NCI-H1436 (cell line): ENCODE measurements at places on chromosomes 3 and 15.

GRCh38 chr15:69871511-69872134 lies 226.1 kb downstream of the TLE3 start:
- DNase-seq, result no peak

- DNase-seq, result no peak
Measured at GRCh38 chr3:48142316-48142870, 45.8 kb downstream of the CDC25A start.

DNA sequence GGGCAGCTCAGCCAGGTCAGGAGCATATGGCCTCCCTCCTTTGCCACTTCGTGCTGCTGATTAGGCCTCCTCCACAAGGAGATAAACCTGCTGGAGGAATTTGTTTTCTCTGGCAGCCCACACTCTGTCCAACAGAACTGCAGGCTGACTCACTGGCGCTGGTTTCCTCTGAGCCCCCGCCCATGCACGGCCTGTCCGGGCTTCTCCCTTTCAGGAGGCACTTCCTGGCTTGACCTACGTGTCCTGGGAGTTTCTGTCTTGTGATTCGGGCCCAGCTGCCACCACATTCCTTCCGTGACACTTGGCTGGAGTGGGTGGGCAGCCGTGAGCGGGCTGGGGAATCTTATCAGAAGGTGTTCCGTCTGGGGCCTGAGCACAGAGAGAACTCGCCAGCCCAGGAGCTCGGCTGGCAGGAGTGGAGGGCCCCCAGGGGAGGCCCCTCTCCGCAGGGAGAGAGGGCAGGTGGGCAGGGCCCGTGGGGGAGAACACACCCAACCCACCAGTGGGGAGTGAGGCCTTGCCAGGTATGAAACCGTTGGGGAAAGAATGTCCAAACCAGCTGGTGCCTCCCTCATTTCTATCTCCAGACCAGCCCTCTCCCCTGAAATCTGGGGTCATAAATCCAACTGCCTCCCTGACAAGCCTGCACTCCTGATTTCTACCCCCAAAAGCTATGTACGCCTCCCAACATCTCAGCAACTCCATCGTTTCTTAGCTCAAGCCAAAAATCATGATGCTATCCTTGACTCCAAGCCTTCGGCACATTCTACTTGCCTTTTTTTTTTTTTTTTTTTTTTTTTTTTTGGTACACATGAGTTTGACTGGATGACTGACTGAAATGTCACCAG lies 110.6 kb upstream of the MEF2A start:
- no peak for DNase-seq

DNA sequence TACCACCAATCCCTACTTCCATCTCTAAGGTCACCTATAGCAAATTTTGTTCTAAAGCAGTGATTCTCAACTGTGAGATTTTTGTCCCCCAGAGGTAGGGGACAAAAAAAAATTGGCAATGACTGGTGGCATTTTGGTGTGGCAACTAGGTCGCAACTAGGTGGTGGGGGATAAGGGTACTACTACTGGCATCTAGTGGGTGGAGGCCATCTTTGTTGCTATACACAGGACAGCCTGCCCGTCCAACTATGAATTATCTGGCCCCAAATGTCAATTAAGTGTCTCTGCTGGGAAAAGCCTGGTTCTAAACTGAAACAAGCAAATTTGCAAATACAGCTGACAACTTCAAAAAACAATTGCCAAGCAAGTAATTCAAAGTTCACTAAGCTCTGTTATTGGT lies 1.4 kb downstream of the MTMR10 start:
- no peak for DNase-seq

DNA sequence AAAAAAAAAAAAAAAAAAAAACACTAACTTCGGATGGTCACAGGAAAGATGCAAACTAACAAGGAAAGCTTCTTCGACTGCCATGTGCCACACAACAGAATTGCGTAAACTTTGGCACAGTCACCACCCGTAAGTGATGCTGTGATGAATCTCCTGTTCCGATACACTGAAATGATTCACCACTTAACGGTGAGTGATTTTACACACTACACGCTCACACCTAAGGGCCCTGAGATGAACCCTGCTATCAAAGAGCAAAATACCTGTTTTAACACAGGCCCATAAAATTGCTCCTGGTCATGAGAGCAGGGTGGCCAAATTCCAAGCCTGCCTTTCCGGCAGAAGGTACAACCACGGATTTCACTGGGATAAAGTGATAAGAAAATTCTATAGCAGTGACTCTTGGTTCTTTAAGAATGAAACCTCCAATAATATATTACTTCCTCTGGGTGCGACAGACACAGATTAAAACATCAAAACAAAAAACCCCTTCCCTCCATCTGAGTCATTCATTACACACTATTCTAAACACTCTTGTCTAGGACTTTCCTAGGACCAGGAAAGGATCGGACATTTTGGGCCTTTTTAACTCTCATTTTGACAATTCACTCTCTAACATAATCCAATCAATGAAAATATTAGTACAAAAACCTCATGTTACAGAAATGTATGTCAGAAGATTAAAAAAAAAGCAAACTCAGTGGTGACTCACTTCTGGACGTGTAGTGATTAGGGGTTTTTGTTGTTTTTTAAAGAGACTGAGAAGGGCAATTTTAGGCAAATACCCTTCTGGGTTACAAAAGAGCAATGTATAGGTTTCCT lies 28.3 kb downstream of the LRIG1 start:
- DNase-seq, result no peak

DNA sequence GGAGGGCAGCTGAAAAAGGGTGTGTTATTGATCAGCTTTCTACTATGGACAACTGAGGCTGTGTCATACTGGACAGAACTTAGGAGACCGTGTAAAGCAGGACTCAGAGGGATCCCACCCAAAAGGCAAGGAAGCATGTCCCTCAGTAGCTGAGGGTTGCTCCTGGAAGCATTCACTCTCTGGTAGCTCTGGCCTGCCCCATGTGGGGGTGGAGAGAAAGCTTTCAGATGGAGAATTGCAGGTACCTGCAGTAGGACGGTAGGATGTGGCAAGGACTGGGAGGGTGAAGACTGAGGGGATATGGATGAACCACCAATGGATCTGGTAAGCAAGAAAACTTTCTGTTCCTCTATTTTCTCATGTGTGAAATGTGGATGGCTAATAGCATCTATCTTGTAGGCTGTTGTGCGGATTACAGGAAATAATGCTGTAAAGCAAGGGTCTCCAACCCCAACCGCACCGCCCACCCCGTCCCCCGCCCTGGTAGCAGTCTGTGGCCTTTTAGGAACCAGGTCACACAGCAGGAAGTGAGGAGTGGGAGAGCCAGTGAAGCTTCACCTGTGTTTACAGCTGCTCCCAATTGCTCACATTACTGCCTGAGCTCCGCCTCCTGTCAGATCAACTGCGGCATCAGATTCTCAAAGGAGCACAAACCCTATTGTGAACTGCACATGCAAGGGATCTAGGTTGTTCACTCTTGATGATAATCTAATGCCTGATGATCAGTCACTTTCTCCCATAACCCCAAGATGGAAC lies 157.7 kb upstream of the PROK2 start:
- no peak for DNase-seq

GRCh38 chr3:49618412-49618811 lies 55.7 kb upstream of the APEH start:
- DNase-seq, result no peak

GRCh38 chr3:131795390-131796090 lies 239.3 kb downstream of the CPNE4 start:
- peak; percentile 60 for DNase-seq

DNA sequence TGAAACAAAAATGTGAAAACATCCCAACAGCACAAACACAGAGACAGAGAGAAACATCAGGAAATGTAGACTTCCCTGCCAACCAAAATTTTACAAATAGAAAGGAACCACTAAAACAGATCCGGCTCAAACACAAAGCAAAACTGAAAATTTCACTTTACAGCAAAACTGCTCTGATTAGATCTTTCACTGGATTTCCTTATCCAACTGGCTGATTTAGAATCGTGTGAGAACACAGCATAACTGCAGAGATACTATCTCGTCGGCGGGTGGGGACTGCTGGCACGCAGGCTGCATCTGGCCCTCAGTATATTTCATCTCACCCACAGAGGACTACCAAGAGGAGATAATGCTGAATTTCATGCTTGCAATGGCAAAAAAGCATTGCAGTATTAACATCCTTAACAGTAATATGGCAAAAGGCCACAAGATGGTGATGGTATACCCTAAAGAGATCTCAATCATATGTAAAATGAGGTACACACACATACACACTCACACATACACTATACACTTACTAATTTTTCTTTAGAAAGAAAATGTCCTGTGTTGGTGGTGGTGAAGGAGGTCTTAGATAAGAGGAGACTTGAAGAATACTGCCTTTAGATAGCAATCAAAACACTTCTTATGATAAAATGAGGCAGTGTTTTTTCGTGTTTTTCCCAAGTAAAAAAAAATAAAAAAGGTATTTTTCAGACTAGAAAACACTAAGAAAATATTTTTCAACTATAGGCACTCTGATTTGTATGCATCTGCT lies 10.6 kb upstream of the LEO1 start:
- peak; percentile 13 for DNase-seq

DNA sequence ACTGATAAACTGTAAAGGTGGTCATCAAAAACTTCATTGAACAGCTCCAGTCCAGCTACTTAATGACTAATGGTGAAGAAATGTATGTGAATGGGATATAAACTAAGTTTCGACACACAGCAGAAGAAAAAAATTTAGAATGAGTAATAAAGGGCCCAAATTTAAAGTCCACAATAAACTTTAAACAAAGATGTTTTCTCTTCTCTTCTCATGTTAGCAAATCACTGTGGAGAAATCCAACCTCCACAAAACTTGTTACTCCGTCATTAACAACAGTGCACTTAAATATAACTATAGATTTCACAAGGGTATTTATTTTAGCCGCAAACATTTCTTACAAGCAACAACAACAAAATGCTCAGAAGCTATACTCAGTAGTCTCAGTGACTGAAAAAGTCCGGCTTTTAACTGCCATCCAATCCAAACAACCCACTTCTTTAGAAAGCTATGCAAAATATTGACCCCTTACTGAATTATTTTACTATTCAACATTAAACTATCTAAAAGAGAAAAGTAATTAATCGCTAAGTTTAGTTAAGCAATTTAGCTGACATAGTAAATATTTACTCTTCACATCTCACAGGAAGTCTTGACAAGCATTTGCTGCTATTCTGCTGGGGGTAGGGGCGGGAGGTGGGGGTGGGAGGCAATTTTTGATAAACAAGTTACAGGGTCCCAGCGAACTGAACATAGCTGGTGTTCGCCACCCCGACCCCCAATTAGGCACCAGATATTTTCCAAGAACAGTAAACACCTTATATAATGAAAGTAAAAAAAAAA lies 2.4 kb downstream of the IGF2BP2 start:
- no peak for DNase-seq

DNA sequence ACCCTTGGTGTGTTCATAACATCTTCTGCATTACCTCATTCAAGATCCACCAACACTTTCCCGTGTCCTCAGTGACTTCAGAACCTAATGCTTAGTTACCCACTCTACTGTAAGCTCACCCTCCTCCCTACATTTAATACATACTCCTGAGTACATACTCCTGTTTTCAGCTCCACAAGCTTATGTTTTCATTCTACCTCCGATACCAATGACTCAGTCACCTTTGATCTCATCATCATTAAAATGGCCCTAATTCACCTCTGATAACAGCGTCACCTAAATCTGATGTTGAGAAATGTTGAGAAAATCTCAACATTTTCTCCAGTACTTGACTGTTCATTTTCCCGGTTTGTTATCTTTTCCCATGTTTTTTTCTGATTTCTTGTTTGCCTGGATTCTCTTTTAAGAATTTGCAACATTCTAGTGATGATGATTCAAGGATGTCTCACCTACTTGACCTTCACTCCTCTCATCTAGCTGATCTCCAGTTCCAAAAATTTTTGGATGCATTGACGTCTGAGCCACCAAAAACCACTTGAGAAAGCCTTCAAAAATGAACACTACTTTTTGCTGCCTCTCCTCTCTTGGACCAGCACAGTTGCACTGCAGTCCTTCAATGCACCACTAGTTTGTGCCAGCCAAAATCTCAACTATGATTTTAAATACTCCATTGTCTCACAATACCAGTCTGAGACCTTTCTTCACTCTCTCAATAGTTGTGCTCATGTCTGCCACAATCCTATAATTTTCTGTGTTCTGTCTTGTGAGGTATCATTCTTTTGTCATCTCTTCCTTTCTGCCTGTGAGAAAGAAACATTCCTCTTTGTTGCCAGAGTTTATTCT lies 220.7 kb upstream of the SEMA6D start:
- no peak for DNase-seq

- DNase-seq, result peak; percentile 39
Measured at GRCh38 chr3:195154111-195154791, 116.7 kb downstream of the XXYLT1 start.

DNA sequence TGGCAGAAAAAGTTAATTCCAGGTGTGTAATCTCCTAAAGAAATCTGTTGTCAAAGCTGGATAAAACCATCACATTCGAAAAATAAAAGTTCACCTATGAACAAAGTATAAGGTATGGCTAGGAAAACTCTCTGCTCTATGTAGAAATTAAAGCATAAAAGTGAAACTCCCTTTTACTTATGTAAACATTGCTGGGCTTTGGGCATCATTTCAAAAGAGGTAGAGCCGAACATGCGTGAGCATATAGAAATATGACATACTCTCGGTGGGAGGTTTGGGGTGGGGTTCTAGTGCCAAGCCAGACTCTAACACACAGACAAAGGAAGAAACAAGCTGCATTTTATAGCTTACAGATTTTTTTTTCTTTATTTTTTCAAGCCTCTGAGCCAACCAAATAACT lies 306.8 kb upstream of the ATP11B start:
- no peak for DNase-seq

DNA sequence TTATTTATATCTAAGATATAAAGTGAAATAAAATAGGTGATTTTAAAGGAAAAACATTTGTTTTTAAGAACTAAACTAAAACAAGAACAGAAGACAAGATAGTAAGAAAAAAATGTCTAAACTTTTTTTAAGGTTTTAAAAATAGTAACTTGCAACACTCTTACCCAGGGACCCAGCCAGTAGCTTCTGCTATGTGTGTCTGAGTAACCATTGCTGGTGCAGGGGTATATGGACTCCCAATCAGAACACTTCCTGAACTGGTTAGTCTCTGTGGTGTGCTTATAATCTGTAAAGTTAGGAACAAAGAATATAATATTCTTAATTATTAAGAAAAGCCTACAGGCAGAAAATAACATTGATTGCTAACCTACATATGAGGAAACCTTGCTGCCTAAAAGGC lies 118.4 kb downstream of the ATP1B3 start:
- no peak for DNase-seq

DNA sequence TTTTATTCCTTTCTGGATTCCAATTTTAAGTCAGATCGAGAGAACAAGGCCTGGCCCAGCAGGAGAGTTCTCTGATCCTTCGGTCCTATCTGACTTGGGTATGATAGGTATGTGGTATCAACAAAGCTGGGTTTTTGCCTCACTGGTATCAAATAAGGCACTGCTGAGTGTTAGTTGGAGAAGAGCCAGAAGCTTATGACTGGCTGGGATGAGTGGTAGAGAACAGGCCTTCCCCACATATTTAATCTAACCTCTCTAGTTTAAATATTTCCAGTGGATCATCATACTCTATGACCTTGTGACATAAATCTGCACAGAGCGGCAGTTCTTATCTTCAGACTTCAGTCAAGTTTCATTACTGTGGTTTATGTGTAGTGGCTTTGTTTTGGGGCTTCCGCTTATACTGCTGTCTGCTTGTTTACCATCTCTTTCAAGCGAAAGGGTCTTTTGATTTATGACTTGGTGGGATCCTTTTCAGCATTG lies 164.5 kb downstream of the PTPRG start:
- DNase-seq, result no peak
